ENCODE measurements at places on chromosomes 11 and 22. TPM values are rescaled to one million over a fixed set of nuclear protein-coding genes. Genes with fewer than 3 reads are reported as not detected.

GRCh38 chr11:11798586-11799438 is 43.0 kb upstream of the USP47 start:
- peak; percentile 70 for DNase-seq
- no peaks in the 10 kb centered on the region for H3K4me1 ChIP-seq
- H3K4me3 ChIP-seq = no peak overlapping the region
- no peaks in the 10 kb centered on the region for H3K36me3 ChIP-seq

DNA sequence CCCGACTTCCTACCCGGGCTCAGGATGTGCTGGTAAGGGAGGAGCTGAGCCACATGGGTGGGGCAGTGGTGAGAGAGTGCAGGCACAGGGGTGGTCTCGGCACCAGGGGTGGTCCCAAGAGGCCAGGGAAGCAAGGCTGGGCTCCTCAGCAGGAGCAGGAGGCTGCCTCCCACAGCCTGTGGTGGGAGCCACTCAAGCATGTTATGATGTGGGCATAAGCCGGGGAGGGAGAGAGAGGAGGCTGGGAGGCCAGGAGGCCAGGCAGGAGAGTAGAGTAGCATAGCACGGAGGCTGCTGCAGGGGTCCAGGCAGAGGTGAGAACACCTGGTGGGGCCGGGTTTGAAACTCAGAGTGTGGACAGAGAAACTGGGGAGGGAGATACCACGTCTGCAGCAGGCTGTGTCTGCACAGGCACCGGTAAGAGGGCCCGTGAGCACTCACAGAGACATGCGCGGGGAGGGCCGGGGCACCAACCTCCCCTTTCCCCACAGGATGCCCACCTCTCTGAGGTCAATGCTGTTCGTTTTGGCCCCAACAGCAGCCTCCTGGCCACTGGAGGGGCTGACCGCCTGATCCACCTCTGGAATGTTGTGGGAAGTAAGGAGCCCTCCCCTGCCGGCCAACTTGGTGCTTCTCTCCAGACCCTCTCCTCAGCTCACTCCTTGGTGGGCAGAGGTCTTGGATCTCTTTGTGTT is 10.7 kb downstream of the ATG16L2 start:
- H3K4me3 ChIP-seq = no peak overlapping the region
- no peak for DNase-seq
- peak overlapping the region; percentile 9 for H3K27ac ChIP-seq
- peaks cover 6% of the 10 kb centered on the region for H3K4me1 ChIP-seq
- no peaks in the 10 kb centered on the region for H3K27me3 ChIP-seq
- peaks cover 15% of the 10 kb centered on the region for H3K36me3 ChIP-seq

DNA sequence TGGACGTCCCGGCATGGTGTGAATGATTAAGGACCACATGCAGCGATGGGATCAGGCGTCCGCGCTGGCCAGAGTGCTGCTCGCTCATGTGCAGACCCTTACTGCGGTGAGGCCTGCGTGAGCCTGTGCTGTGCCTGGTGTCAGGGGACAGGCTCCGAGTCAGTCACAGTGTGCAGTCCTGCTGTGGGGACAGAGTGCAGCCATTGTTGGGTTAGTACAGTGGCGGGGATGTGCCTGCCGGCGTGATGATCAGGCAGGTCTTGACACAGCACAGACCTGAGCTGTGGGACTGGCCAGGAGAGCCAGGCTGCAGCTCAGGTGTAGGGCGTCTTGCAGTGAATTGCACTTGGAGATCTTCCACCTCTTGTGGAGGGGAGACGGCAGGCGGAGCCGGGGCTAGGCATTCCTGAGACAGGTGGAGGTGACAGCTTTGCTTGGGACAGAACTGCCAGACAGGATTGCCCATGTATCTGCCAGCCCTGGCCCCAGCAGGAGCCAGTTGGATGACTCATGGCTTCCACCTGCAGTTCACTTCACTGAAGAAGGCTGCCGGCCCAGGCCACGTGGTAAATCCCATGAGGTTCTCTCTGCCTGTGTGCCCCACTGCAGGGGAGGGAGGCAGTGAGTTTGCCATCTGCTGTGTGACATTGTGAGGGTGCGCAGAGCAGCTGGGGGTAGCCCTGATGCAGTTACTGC is 17.3 kb downstream of the TRMU start:
- no peaks in the 10 kb centered on the region for H3K4me1 ChIP-seq
- H3K4me3 ChIP-seq = no peak overlapping the region
- H3K27ac ChIP-seq = no peak overlapping the region

DNA sequence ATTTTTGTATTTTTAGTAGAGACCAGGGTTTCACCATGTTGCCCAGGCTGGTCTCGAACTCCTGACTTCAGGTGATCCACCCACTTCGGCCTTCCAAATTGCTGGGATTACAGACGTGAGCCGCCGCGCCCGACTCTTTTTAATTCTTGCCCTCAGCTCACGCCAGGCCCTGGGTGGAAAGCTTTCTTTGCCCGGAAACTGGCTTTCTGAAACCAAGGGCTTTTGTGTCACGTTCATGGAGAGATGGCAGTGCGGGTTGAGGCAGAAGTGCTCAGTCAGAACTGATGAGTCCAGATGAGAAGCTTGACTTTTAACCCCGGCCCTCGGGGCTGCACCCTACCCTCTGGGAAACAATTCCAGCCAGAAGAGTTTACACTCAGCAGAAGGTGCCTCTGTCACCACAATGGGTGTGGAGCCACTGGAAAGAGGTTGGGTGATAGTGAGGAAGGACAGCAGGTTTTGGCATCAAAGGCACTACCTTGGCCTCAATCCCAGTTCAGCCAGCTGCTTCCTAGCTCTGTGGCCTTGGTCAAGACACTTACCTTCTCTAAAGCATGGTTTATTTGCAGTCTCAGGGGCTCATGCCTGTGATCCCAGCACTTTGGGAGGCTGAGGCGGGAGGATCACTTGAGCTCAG is 890 bp upstream of the ARFGAP3 start:
- H3K4me1 ChIP-seq = peaks cover 9% of the 10 kb centered on the region
- H3K27me3 ChIP-seq = no peaks in the 10 kb centered on the region
- DNase-seq = no peak
- no peak overlapping the region for H3K27ac ChIP-seq

The P2RX6 gene
- total RNA-seq = 0.14 TPM

The APLP2 gene
- 29.7 TPM for total RNA-seq

- H3K4me1 ChIP-seq = peaks cover 5% of the 10 kb centered on the region
- H3K27ac ChIP-seq = no peak overlapping the region
- DNase-seq = no peak
- peaks cover 28% of the 10 kb centered on the region for H3K36me3 ChIP-seq
These were observed 32.7 kb downstream of the NARS2 start for GRCh38 chr11:78542007-78542406.

The CEND1 gene
- 0.94 TPM for total RNA-seq

DNA sequence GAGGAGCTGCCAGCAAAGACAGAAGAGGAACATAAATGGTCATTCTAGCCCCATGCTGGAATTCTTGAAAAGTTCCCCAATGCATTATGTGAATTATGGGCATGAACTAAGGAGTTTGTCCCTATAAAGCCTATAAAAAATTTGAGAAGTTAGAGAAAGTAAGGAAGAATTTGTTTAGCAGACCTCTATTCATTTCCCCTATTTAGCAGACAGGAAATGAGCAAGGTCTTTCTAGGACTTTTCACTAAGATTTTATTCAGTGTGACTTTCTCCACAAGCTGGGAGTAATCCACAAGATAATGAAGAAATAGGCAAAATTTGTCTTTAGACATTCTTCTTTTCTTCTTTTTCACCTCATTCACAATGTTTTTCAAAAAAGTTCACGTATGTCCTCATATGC is 20.0 kb downstream of the PRRG4 start:
- peaks cover 12% of the 10 kb centered on the region for H3K27me3 ChIP-seq
- H3K36me3 ChIP-seq = no peaks in the 10 kb centered on the region
- H3K4me1 ChIP-seq = no peaks in the 10 kb centered on the region
- no peak overlapping the region for H3K4me3 ChIP-seq
- H3K27ac ChIP-seq = no peak overlapping the region

- no peaks in the 10 kb centered on the region for H3K27me3 ChIP-seq
- no peak overlapping the region for H3K27ac ChIP-seq
- H3K36me3 ChIP-seq = no peaks in the 10 kb centered on the region
- H3K4me1 ChIP-seq = no peaks in the 10 kb centered on the region
These were observed 1.2 kb upstream of the CABP2 start for GRCh38 chr11:67524480-67524808.
